ELF-1 (cell line): ENCODE measurements at places on chromosomes 6 and 20.

- DNase-seq: no peak
These were observed 1.8 kb upstream of the LRRC73 start for GRCh38 chr6:43511824-43512415.

- no peak for DNase-seq
These were observed 287.6 kb upstream of the SOX4 start for GRCh38 chr6:21305893-21306332.

GRCh38 chr20:64161356-64162238, 2.7 kb upstream of the MYT1 start:
- peak; percentile 93 for DNase-seq

DNA sequence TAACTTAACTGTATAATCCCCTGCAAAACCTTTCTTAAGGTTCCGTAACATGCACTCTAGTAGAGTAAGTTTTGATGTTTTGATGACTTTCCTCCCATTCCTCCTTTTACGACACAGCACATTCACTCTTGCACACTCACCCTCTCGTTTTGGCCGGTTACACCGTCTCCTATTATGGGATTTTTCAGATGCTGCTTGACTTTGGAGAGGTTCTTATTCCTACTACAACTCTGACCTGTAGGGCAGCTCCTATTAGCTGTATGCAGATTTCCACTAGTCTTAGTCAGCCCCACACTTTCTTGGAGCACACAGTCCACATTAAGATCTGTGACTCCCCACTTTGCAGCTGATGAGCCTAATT, 223.7 kb upstream of the SYNCRIP start:
- DNase-seq: no peak
